DMS153 (cell line): ENCODE measurements at places on chromosomes 5 and 9.

DNA sequence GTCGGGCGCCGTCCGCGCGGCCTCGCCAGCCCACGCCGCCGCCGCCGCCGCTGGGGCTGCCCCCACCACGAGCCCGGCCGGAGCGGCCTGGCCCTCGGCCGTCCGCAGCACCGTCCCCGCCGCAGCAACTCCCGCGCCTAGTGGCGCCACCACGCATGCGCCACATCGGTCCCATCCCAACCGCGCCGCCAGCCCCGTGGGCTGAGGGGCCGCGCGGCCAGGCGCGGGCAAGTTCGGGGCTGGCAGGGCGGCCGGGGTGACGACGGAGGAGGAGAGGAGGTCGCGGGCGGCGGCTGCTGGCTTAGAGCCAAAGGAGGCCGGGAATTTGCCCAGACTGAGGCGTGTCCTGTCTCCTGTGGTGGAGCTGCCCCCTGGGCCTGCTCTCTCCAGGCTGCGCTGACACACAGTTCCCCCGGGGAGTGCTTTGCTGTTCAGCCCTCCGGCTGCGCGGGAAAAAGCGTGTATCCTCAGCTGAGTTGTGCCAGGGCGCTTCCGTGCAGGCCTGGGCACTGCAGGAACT lies at the start of gene TUSC1:
Gene TUSC1, minus strand, starts transcription at position 298 of the 520 bp plus-strand sequence. Its CDS starts 132 bp downstream, at position 166.
- DNase-seq, result no peak

GRCh38 chr5:169811023-169811422 lies 169.3 kb downstream of the INSYN2B start:
- no peak for DNase-seq

- DNase-seq, result no peak
Observed at GRCh38 chr5:83149671-83150070, 72.3 kb downstream of the XRCC4 start.

DNA sequence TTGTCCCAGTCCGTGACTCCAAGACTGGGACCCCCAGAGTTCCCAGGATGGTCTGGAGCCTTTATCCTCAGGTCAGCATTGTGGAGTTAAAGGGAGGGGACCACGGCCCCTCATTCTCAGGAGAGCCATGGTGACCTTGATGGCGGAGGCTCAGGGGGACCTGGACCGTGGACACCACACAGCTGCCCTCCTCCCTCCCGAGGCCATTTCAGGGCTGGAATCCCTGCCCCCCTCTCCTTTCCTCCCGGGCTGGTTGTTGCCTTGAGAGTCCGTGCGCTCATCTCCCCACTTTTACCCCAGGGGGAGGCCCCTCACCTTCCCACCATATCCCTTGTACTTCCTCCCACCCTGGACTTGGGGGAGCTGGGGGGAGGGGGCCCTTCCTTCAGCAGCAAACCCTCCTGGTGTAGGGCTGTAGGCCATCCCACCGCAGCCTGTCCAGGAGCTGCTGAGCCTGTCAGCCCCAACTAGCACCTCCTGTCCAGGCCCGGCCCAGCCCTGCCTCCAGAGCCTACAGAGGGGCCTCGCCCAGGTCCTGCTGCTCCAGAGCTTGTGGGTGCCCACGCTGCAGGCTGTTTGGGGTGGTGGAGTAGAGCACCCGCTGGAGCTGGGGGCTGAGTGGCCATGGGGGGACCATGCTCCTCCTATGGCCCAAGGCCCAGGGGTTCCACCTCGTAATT lies 14.3 kb upstream of the AJM1 start:
- no peak for DNase-seq

DNA sequence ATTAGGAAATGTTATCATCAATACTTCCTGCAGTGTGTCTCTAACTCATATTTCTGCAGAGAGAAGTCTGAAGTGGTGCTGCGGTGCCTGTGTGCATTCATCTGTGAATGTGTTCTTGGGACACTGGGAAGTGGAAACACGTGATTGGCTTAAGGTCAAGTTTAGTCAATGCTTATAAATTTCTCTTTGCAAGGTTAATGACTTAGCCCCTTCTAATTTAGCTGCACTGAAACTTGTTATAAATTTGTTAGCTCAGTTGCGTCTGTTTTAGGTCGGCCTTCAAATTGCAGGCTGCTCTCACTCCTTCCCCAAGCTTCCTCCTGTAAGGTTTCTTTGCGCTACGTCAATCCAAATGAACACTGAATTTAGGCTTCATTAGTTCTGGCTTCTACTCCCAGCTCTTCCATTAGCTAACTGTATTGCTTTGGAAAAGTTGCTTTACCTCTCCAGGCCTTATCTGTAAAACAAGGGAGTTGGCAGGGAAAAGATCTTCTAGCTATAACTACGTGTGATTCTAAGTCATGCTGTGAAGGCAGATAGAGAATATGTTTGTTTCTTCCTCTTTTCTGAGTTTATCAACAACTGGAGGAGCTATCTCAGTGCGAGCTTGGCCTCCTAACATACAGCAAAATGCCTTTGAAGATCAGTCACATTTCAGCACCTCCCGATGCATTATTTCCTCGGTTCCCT lies 341.8 kb downstream of the NFIB start:
- DNase-seq, result no peak

DNA sequence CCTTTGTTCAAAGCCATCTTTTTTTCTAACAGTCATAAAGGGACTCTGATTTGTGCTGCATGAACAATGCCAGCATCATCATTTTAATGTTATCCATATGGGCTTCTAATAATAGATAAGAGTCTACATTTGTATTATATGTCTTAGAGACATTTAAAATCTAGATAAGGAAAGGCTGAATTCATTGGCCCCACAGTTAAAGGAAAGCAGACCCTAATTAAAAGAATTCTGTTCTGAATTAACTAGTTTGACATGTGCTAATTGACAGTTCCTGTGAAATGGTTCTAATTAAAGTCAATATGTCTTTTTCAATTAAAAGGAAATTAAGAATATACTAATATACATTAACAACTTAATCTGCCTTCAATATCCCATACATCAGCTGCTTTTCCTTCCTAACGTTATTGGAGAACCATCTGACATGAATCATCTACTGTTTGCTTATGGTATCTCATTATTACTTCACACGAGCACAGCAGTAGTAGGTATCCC lies 104.7 kb downstream of the NR2F1-AS1 start:
- no peak for DNase-seq

DNA sequence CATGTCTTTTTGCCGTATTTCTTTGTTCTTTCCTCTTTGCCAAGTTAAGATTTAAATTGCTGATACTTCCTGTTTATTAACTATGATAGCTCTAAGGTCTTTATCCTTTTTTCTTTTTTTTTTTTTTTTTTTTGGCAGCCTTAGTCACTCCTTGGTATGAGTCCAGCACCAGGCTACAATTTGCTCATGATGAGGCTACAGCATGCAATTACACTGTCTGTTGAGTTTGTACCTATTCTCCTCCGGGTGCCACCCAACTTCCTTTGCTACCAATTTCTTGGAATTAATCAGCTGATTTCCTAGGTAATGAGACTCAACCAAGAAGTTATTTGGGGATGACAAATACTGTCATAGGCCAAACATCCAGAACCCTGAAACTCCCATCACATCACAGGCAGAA lies 25.5 kb downstream of the ACTL7B start:
- no peak for DNase-seq

- no peak for DNase-seq
Observed at GRCh38 chr5:108320231-108320630, 61.7 kb downstream of the FBXL17 start.

- DNase-seq, result no peak
Observed at GRCh38 chr5:61010467-61011454, 65.8 kb downstream of the NDUFAF2 start.

- no peak for DNase-seq
Observed at GRCh38 chr5:162683284-162683683, 615.7 kb downstream of the GABRG2 start.

DNA sequence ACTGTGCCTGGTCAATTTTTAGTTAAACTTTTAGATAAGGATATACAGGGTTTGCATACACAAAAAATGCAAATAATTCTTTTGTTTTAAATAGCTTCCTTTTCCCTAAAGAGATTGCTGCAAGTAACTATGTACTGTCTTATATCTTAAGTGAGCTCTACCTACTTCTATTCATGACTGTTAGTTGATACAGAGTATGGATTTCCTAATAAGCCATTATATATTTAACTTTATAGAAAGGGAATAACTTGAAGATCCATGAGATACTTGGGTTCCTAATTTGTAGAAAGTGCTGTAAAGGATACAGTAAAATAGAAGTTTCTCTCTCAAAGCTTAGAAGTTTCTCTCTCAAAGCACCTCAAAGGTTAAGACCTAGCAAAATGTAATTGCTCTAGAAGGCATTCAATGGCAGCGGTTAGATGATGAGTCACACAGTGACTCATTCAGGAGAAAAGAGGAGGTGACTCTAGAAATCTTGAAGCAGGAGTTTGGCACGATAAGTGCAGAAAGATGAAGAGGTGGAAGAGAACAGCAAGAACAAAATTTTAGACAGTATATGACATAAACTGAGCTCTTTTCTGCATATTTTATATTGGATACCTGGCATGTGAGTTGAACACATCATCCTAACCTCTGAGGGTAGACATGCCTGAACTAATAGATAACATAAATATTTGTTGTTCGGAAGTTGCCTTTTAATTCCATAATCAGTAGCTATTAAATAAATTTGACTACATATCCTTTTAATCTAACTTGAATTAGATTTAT lies 5.5 kb upstream of the DNAJC21 start:
- no peak for DNase-seq

GRCh38 chr9:76835571-76836283 lies 70.2 kb downstream of the PRUNE2 start:
- DNase-seq, result peak; percentile 21

DNA sequence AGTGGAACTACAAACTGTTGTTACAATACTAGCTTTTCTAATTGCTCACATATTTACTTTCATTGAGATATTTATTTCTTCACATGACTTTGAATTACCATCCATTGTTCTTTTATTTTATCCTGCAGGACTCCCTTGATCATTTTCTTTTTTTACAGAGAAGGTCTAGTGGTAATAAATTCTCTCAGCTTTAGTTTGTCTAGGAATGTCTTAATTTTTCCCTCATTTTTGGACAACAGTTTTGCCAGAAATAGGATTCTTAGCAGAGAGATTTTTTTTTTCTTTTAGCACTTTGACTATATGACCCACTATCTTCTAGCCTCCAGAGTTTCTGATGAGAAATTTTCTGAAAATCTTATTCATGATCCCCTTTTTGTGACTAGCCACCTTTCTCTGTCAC lies 47.3 kb upstream of the STARD4 start:
- DNase-seq, result no peak

DNA sequence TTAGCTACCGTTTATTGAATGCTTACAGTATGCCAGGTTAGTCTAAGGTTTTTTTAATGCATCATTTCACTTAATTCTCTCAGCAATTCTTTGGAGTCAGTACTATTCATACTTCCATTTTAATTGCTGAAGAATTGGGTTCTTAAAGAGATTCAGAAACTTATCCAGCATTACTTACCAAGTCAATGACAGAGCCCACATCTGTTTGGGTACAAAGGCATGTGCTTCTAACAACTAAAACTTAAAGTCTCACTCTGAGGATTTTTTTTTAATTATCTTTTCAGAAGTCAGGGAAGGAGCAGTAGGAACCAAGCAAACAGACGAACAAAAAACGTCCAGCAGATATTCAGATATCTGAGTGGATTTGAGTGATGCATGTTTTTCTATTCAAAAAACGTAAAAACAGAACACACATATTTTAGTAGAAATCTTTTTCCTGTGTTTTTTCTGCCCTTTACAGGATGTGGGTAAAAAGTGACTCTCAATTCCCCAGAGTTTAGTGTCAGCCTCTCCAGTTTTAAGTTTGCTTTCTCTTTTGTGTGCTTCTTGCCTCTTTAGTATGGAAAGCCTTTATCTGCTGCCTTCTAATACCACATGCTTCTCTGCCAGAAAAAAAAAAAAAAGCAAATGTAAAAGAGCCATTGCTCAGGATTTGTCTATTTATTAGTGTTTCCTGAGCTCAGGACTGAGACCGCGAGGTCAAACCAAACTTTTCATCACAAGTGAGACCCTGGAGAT lies 118.0 kb downstream of the PRKACG start:
- DNase-seq, result no peak

DNA sequence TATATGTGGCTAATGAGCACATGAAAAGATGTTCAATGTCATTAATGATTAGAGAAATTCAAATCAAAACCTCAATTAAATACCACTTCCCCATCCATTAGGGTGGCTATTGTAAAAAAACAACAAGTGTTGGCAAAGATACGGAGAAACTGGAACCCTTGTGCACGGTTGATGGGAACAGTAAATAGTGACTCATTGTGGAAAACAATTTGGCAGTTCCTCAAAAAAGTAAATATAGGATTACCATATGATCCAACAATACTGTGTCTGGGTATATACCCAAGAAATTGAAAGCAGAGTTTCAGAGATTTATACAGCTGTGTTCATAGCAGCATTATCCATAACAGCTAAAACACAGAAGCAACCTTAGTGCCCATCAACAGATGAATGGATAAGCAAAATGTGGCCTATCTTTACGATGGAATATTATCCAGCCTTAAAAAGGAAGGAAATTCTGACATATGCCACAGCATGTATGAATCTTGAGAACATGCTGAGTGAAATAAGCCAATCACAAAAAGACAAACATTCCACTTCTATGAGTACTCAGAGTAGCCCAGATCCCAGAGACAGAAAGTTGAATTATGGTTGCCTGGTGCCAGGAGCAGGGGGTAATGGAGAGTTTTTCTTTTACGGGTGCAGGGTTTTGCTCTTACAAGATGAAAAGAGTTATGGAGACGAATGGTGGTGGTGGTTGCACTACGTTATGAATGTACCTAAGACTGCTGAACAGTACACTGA lies 41.4 kb upstream of the LRRC14B start:
- DNase-seq, result peak; percentile 37

- DNase-seq, result no peak
Observed at GRCh38 chr5:79512471-79513307, 1.2 kb downstream of the HOMER1 start.

GRCh38 chr9:121222524-121223171 lies 21.0 kb upstream of the RAB14 start:
- no peak for DNase-seq

GRCh38 chr9:75974016-75974766 lies 83.7 kb downstream of the PCSK5 start:
- DNase-seq, result no peak

DNA sequence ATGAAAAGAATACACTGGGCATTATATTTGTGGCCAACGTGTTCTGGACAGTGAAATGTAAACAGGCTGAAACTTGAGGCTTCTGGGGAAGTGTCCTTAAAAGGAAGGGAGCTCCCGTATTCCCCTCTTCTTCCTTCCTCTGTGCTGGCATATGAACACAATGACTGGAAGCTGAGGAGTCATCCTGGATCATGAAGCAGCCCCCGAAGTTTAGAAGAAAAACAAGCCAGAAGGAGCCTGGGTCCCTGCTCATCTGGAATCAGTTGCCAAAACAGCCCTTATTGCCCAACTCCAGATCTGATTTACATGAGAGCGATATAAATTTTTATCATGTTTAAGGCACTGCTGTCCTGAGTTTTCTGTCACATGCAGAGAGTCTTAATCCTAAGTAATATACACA lies 65.4 kb upstream of the SLC1A1 start:
- DNase-seq, result no peak

DNA sequence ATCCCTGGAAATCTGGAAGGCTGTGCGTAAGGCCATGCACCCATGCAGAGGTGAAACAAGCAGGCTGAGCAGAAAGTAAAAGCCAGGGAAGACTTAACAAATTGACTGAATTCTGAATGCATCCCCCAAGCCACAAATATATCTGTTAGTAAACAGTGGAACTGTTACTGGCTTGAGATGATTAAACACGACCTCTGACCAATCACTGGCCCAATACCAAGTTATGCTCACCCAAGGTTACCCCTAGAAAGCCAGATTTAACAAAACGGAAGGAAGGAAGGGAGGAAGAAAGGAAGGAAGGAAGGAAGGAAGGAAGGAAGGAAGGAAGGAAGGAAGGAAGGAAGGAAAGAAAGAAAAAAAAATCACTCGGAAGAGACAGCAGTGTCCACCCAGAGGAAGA lies 215.8 kb upstream of the CCNG1 start:
- DNase-seq, result no peak
